Stimulated activated CD4-positive, alpha-beta T cell treated with anti-CD3 and anti-CD28 coated beads, Interleukin-1b, Interleukin-23, amount 100 ng/mL, for 1 hour (primary cell): ENCODE measurements at places on chromosomes 6 and 20.

GRCh38 chr6:42433409-42433808 lies 18.3 kb downstream of the TRERF1 start:
- no peak for DNase-seq

- DNase-seq: no peak
Observed at GRCh38 chr6:98433325-98434056, 400.9 kb upstream of the POU3F2 start.

DNA sequence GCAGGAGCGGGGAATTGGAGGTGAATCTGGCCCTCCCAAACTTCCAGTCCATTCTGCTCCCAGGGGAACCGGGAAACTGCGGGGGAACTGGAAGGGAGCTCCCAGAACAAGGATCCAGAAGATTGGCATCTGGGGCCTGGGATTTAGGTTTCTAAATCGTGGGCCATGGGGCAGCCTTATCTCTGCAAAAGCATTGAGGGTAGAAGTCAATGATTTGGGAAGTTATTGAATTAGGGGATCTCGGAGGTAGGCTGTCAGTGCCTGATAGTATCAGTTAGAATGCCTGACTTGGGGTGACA lies 45.1 kb downstream of the HNF4A start:
- DNase-seq: no peak

DNA sequence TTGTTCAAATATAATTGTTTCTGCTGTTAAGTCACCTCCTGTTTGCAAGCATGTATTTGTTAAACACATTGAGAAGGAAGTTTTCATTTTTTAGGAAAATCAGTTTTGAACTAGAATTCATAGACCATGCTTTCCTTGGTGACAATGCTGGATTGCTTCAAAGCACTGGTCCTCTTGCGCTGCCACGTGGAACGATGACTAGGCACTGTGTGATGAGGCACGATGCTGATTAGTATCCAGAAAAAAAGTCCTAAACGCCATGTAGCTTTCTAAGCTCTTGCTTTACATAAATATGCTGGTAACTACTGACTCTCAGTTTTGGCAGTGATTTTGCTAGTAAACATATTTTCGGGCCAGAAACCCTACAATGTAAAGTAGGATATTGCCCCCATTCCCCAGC lies 11.1 kb upstream of the EXOC2 start:
- no peak for DNase-seq

GRCh38 chr20:26163890-26164289 lies 467.2 kb upstream of the ZNF337 start:
- DNase-seq: no peak

DNA sequence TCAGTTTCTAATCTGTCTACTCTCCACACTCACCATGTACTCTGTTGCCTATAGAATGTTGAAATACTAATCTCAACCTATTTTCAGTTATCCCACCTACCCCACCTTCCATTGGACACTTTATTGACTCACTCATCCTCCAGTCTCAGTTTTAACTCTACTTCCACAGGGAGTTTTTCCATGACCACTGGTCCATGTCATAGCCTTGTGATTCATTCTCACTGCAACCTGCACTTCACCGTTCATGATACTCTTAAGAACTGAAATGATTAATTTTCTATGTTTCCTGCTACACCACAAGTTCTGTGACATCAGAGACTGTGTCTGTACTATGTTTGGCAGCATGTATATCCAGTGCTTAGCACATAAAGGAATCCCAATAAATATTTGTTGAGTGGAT lies 122.8 kb upstream of the HSF2 start:
- DNase-seq: no peak

- DNase-seq: no peak
Observed at GRCh38 chr6:134537146-134537555, 219.2 kb upstream of the SGK1 start.

DNA sequence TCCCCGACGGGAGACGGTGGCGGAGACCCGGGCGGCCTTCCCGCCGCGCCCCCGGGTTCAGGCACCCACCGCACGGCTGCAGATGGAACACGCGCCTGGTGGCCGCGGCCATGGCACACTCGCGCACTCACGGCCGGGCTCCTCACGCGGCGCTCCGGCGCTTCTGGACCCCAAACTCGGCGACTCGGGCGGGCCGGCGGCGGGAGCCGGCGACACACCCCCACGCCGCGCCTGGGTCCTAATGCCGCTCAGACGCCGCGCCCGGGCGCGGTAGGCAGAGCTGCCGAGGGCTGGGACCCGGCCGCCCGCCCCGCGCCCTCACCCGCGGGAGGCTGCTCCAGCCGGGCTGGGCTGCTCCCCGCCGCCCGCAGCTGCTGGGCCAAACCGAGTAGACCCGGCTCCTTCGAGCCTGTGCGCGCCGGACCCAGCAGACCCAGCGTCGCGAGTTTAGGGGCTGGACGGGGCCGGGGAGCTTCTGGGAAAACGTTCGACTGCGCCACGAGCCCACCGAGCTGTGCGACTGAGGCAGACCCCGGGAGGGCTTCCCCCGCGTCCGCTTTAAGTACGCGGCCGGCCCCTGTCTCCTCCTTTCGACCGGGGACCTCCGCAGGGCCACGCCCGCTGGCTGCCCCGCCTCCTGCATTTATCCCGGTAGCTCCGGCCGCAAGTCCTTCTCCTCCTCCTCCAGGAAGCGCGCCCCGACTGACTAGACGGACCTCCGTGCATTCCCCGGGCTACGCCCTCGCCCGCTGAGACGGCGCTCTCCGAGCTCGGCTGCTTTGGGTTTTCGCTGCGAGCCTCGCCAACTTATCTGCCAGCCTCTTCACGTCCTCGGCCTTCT lies at the start of gene SLC4A11:
TSS of gene SLC4A11 (minus strand) at position 165 of the 841 bp plus-strand sequence. CDS start at position 112, 53 bp downstream.
- DNase-seq: no peak

DNA sequence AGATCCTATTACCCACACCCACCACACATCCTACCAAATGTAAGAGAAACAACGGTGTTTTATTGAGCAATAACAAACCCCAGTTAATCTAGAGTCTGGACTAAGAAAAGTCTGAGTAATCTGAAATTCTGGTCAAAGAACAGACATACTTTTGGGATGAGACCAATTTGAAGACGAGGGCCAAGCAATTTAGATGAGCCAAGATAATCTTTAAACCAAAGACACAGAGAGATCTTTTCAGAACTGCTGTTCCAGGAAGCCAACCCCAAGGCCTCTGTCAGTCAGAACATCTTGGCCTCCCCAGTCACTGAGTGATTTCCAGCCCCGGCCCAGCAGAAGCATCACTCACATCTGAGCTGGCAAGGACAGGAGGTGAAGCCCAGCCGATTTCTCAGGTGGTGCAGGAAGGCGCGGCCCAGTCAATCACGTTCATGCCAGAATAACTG lies 118.5 kb upstream of the SYNDIG1 start:
- no peak for DNase-seq

GRCh38 chr6:170032706-170033309 lies 258.1 kb downstream of the DLL1 start:
- DNase-seq: no peak
